ENCODE measurements at places on chromosomes 4 and X.

GRCh38 chr4:40256329-40256728 lies 59.5 kb downstream of the RHOH start:
- no peak for DNase-seq

GRCh38 chrX:39862963-39863362 lies 234.8 kb downstream of the BCOR start:
- no peak for DNase-seq

DNA sequence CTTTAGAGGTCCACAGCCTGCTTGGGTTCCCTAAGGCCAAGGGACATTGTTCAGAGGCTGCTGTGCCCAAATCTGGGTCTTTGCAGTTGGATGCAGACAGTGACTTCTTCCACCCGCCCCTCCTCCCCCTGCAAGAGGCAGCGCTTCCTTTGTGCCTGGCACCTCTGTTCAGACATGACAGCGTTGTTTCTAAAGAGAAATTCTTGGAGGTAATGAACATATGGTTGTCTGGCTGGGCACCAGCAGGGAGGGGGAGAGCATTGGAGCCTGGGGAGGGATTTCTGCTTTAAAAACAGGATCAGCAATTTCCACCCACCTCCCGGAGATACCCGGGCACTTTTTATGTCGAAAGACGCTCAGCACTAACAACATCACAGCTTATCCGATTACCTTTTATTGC lies 51.5 kb downstream of the PSAPL1 start:
- DNase-seq: no peak

DNA sequence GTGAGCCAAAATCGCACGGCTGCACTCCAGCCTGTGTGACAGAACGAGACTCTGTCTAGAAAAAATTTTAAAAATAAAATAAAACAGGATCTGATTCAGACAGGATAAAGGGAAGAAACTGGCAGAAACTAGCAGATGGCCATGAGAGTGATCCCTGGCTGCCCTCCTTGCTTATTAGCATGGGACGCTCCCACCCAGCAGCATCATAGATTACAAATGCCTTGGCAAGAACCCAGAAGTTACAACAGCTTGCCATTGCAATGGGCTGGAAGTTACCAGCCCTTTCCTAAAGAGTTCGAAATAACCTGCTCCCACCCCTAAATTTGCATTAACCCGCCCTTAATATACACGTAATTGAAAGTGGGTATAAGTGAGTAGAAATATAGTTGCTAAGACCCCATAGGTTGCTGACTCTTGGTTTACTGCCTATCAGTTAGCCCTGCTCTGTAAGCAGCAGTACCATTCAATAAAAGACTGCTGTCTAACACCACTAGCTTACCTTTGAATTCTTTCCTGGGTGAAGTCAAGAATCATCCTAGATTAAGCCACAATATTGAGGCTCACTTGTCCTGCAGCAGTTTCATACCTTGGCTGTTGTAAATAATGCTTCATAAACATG lies 9.1 kb upstream of the XAGE2 start:
- DNase-seq: peak; percentile 61

DNA sequence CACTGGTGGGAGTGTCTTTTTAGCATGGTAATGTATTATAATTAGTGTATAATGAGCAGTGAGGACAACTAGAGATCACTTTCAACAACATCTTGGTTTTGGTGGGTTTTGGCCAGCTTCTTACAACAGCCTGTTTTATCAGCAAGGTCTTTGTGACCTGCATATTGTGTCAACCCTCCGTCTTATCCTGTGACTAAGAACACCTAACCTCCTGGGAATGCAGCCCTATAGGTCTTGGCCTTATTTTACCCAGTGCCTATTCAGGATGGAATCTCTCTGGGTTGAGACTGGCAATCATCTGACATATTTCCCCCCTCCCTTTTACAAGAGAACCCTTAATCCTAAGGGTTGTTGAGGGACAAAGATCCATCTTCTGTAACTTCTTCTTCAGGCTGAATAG lies 21.9 kb upstream of the ADH4 start:
- DNase-seq: no peak

DNA sequence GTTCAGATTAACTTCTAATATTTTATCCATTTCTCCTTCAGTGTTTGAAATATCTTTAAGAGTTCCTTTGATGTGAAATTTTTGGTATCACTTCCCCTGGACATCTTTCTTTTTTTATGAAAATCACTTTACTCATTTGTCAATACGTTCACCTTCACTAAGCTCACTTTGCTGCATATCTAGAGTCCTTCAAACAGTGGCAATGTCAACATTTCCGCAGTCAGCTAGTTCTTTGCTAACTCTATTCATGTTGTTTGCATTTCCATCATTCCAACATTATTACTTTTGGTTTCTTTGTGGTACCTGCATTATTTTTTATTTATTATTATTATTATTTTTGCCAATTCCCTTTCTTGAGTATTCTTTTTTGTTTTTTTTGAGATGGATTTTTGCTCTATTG lies 203.0 kb downstream of the GPAT3 start:
- no peak for DNase-seq

GRCh38 chrX:56385336-56385735 lies 153.2 kb downstream of the KLF8 start:
- no peak for DNase-seq

DNA sequence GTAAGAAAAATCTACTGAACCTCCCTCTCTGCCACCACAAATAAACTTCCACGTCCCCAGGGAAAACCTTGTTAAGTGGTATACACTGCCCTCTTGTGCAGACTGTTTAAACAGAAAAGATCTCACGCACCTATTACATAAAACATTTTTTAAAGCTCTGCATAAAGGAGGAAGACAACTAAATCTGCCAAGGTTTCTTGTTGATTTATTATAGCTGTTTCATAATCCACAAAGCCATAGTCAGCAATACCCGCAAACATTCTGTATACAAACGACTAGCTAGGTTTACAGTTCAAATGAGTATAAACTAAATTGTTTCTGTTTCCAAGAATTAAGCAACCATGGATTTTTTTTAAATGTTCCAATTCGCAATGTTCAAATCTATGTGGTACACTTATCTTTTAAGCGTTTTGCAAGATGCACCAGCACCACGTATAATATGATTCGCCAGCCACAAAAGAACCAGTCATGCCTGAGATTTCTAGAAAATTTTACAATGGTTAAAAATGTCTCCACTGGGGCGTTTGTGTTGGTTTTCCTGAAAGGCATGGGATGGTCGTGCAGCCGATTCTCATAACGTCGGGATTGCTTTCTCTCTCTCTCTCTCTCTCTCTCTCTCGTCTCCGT lies 164.6 kb downstream of the PRKX start:
- DNase-seq: peak; percentile 76

- no peak for DNase-seq
Measured at GRCh38 chrX:136497556-136498052, at the start of gene HTATSF1. TSS of gene HTATSF1 (plus strand) at chrX:136497592. CDS start at chrX:136497685, 93 bp downstream.

GRCh38 chr4:20046931-20047677 lies 204.6 kb upstream of the SLIT2 start:
- no peak for DNase-seq

DNA sequence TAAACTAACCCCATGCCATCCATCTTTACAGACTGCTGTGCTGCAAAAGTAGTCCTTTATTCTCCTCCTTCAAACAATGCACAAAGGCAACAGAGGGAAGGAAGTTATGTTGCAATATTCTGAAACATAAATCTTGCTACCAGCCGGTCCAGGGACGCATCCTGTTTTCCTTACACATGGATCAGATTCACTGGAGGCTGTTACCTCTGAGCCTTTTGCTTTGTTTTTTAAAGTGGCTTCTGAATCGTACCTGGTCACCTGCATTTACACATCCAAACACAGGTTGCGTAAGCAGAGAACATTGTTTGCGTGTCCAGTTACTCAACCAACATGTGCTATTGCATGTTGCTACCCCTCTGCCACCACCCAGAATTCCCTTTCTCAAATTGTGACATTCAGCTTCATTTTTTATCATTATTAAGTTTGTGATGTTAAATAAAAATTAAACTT lies 8.8 kb downstream of the PPARGC1A start:
- DNase-seq: no peak

DNA sequence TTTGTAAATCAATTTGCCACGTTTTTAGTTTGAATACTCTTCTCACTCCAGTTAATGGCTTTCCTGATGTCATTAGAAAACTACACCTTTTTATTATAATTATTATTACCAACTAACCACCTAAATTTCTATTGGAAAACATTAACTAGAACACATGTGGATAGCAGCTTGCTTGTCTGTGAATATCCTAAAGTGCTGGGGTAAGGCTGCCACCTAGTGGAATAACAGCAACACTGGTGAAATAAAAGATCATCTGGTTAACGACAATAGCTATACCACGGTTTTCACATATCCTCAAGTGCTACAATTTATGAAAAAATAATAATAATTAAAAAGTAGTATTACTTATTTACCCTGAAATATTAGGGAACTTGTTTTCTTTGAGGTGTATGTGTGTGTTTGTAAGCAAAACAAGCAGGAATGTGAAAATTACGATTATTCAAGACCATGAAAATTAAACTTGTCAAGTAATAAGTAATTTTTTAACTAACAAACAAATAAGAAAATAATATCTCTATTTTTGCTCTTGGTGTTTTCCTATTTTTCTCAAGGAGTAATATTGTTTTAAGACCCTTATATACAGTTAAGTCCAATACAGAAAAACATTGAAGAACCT lies 130.1 kb upstream of the TECRL start:
- peak; percentile 70 for DNase-seq

- no peak for DNase-seq
Measured at GRCh38 chr4:20428436-20429160, 176.9 kb downstream of the SLIT2 start.

- no peak for DNase-seq
Measured at GRCh38 chrX:6679550-6679949, 144.6 kb upstream of the VCX3A start.

DNA sequence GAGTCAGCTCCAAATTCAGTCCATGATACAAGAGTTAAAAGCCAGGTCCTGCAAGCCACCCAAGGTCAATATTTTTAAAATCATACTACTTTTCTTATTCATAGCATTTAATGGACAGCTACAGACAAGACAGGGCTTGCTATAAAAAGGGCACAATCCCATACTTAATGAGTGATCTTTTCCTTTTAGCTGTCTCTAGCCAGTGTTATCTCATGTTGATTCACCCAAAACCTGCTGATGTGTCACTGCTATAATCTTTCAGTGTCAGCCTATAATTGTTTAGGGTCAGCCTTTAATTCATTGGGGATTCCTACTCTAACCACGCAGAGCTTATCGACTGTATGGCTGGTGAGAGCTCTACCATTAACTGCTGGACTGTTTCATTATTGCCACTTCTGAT lies 51.2 kb upstream of the HCCS start:
- no peak for DNase-seq

DNA sequence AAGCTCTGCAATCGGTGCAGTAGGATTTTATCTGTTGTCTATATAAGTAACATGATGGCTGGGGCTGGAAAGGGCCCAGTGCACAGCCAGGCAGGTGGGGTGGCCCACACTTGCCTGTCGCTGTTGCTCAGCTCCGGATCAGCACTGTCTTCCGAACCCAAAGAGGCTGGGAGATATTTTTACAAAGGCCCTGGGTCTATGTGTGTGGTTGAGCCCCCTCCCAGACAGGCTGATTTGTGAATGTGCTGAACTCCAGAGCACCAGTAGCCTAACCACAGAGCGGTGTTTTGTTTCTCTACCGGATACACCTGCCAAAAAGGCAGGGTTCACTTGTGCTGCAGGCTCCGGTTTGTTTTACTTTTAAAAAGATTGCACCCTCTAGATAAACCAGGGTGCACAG lies 33.5 kb upstream of the CHRNA9 start:
- no peak for DNase-seq

DNA sequence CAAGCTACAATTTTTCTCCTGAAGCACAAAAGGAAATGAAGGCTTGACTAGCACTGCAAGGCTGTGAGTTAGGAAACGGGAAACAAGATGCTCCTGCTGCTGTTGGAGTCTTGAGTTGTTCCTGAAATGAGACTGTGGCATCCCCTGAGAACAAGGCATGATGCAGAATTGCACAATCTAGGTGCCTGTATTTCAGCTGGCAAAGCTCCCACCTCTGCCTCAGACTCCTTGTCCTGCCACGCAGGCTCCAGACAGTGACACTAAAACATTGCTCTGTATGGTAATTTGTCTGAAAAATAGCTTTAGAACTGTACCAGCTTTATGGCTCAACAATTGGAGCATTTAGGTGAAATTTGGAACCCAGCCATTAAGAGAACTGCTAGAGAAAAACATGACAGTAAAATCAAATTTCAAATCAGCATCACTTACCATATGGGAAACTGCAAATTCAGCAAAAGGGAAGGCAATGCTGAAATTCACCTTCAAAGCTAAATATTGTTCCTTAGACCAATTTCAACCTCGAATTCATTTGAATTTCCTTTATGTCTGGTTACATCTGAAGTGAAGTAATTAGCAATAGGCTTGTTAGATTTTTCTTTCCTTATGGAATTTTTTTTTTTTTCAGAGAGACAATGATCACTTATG lies 103.4 kb downstream of the MFAP3L start:
- peak; percentile 12 for DNase-seq

GRCh38 chr4:7805533-7806337 lies 133.9 kb downstream of the AFAP1 start:
- peak; percentile 71 for DNase-seq

- DNase-seq: peak; percentile 63
Measured at GRCh38 chrX:110407910-110408545, 49.4 kb downstream of the RTL9 start.

- no peak for DNase-seq
Measured at GRCh38 chrX:132034648-132035047, 11.5 kb downstream of the STK26 start.

- DNase-seq: no peak
Measured at GRCh38 chr4:181437895-181438294, 805.3 kb upstream of the TENM3 start.

DNA sequence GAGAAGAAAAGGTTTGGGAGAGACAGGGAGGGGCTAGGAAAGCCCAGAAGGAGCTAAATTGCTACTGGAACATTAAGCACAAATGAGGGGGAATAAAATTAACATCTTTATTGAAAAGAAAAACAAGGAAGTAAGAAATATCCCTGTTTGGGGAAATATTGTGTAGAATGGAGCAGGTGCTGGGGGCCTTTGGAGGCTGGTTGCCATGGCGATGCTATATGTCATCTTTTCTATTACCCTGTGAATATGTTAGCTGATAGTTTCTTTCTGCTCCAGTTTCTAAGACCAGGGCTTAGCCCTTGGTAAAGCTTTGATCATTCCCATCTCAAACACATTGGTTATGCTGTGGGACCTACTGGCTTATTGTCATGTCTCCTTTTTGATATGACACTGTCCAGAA lies 28.7 kb downstream of the TMEM31 start:
- DNase-seq: no peak

DNA sequence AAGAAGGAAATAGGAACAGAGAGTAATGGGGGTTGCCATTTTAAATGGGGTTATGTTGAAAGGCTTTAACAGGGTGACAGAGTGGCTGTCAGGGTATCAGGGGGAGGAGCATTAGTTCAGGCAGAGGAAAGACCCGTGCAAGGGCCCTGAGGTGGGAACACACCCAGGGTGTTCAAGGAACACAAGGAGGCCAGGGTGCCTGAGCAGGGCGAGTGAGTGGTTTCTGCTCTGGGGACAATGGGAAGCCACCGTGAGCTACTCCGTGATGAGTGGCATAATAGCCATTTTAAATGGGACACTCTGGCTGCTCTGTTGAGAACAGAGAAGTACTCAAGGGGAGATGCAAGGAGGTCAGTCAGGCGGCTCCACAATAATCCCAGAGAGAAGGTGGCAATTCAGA lies 4.5 kb downstream of the EVC2 start:
- DNase-seq: no peak

- no peak for DNase-seq
Measured at GRCh38 chr4:903066-904046, 28.8 kb downstream of the GAK start.

All from umbilical cord (tissue), 2 donors.